ENCODE measurements at places on chromosomes 7 and 10. TPM values are rescaled to one million over a fixed set of nuclear protein-coding genes. Genes with fewer than 3 reads are reported as not detected.

The SORBS1 gene
- total RNA-seq = 0.58 TPM

The SLC26A4 gene
- total RNA-seq = 0.10 TPM

The MOGAT3 gene
- not detected for total RNA-seq

The IFT22 gene
- 54.2 TPM for total RNA-seq

The CALN1 gene
- not detected for total RNA-seq

The INPP5F gene
- total RNA-seq = 10.5 TPM

The OR6V1 gene
- not detected for total RNA-seq

The LRRD1 gene
- total RNA-seq = not detected
